Body of pancreas (tissue), 4 donors: ENCODE measurements at places on chromosomes 3 and 15. TPM values are rescaled to one million over a fixed set of nuclear protein-coding genes. Genes with fewer than 3 reads are reported as not detected.

The SERF2 gene
- 818 TPM for total RNA-seq

The ANKUB1 gene
- not detected for total RNA-seq

The STRIT1 gene
- not detected for total RNA-seq

GRCh38 chr15:89556413-89557262, 18.6 kb upstream of the TICRR start:
- no peaks in the 10 kb centered on the region for H3K36me3 ChIP-seq
- no peaks in the 10 kb centered on the region for H3K27me3 ChIP-seq
- H3K4me3 ChIP-seq: no peak overlapping the region
- peak; percentile 69 for DNase-seq

DNA sequence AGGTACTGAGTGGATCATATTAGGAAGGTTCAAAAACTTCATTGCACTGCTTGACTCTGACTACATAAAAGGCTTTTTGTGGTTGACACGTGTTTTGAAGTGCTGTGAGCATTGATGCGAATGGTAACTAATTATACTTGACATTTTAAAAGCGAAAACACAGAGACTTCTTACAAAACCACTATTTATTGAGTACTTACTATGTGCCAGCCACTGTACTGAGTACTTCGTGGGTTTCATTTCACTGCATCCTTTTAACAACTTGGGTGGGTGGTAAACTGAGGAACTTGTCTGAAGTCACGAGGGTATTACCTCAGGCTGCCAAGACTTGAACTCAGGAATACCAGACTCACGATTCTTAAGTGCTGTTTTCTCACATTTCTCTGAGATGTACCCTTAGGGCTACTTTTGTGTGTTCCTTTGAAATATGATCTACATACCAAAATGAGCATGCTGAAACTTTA, 45.3 kb upstream of the PPP4R2 start:
- H3K36me3 ChIP-seq: no peaks in the 10 kb centered on the region
- no peak overlapping the region for H3K27ac ChIP-seq
- no peak overlapping the region for H3K4me3 ChIP-seq
- no peaks in the 10 kb centered on the region for H3K27me3 ChIP-seq

DNA sequence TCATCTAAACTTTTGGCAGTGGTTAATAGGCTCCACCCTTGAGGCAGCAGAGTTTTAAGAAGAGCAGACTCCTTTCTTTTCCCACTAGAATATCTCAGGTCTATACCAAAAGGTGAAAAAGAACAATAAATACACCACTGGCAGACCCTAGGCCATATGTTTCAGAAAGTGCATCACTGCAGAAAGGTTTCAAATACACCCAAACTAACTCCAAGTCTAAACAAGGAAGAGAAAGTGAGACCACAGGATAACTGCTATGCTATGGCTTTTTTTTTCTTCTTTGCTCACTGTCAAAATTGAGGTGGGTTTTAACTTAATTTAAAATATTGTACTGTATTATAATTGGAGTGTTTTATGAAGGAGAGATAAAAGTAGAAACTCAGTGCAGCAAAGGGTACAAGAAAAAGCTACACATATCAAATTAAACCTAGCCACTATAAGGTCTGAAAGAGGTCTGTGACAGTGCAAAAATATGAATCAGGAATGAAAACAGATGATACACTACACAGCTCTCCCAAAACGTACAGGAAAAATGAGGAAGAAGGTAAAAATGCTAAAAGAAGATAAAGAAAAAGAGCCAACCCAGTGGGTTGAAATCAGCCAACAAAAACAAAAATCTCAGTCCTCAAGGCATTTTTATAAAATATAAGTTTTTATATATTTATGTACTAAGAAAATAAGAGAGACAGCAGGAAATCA, 8.4 kb downstream of the SNX4 start:
- no peaks in the 10 kb centered on the region for H3K27me3 ChIP-seq
- H3K27ac ChIP-seq: no peak overlapping the region
- peaks cover 12% of the 10 kb centered on the region for H3K4me1 ChIP-seq
- no peak overlapping the region for H3K4me3 ChIP-seq
- no peaks in the 10 kb centered on the region for H3K36me3 ChIP-seq

DNA sequence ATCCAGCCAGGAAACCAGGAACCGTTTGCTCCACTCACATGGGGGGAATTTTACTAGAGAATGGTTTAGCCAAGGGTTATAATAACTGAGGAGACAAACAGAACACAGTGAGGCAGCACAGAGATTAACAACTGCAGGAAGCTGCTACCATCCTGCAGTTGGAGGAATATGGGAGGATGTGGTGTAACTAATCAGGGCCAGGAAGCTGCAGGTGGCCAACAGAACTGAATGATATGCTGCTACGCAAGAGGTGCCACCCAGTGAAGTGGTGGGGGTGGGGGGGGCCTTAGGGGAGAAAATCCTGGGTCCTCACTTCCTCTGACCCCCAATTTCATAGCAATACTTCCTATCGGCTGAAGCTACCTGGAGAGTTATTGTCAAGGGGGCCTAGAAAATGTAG, 306.4 kb upstream of the STT3B start:
- no peaks in the 10 kb centered on the region for H3K36me3 ChIP-seq
- no peaks in the 10 kb centered on the region for H3K4me1 ChIP-seq
- no peak overlapping the region for H3K27ac ChIP-seq
- H3K27me3 ChIP-seq: no peaks in the 10 kb centered on the region
- no peak for DNase-seq

- H3K27me3 ChIP-seq: no peaks in the 10 kb centered on the region
- no peak overlapping the region for H3K27ac ChIP-seq
- no peak for DNase-seq
Observed at GRCh38 chr3:60055765-60056164, 1005.9 kb upstream of the CFAP20DC start.

- DNase-seq: no peak
- H3K4me1 ChIP-seq: peaks cover 49% of the 10 kb centered on the region
- H3K27me3 ChIP-seq: no peaks in the 10 kb centered on the region
- H3K36me3 ChIP-seq: no peaks in the 10 kb centered on the region
- peak overlapping the region; percentile 89 for H3K27ac ChIP-seq
Observed at GRCh38 chr3:53044371-53044710, 1.5 kb downstream of the SFMBT1 start.

DNA sequence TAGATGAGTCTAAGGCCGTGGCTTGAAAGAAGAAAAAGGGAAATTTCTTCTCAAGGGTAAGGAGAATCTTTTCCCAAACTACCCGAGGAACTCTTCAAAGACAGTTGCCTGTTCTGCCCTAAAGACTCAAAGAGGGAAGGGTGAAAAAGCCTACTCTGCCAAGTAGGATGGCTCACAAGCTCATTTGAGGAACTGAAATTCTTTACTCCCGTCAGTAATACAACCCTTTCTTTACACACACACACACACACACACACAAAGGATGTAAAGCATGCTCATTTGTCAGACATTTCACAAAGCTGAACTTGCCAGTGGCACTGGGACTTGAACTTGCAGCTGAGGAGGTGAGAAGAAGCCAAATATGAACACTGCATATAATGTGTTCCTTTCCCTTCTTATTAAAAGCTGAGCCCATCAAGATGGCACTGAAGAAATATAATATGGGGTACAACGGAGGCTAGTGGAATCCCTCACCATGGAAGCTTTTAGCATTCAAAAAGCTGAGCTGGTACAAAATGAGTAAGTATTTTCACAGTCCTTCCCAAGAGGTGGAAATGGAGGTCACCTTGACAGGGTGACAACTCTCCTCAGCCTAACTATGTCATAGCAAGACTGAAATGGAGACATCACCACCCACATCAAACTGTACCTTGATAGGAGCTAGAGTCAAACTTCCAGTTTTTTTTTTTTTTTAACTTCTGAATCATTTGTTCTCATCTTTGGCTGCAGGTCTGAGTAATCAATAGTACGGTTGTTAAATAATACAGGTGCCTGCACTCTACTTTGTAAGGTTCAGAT, 57.6 kb downstream of the TAFA4 start:
- H3K4me1 ChIP-seq: no peaks in the 10 kb centered on the region
- no peaks in the 10 kb centered on the region for H3K27me3 ChIP-seq
- H3K36me3 ChIP-seq: no peaks in the 10 kb centered on the region
- no peak overlapping the region for H3K4me3 ChIP-seq
- no peak for DNase-seq

DNA sequence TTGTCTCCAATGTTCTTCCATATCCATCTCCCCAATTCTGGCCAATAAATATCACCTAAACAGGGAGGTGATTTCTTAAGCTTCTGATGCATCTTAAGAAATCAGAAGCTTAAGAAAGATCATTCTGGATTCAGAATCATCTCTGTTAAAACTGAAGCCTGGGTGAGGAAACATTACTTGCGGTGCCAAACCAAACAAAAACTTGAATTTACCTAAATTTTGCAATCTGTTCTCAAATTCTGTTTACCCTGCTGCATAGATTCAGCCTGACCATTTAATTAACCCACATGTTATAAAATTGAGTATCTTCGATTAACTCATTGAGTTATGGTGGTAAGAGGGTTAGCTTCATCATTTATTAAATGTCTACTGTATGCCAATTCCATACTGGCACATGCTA, 204.4 kb upstream of the ZNF385D start:
- no peak overlapping the region for H3K4me3 ChIP-seq
- H3K4me1 ChIP-seq: no peaks in the 10 kb centered on the region
- H3K36me3 ChIP-seq: no peaks in the 10 kb centered on the region
- no peak overlapping the region for H3K27ac ChIP-seq
- DNase-seq: no peak

GRCh38 chr3:128787256-128788253, 61.6 kb downstream of the RAB7A start:
- peaks cover 18% of the 10 kb centered on the region for H3K4me1 ChIP-seq
- H3K36me3 ChIP-seq: no peaks in the 10 kb centered on the region
- H3K27me3 ChIP-seq: no peaks in the 10 kb centered on the region
- no peak overlapping the region for H3K27ac ChIP-seq
- H3K4me3 ChIP-seq: no peak overlapping the region

GRCh38 chr15:40290918-40291574, 8.2 kb upstream of the ANKRD63 start:
- peaks cover 37% of the 10 kb centered on the region for H3K4me1 ChIP-seq
- peak; percentile 46 for DNase-seq
- no peak overlapping the region for H3K27ac ChIP-seq
- H3K36me3 ChIP-seq: no peaks in the 10 kb centered on the region
- H3K27me3 ChIP-seq: peaks cover 8% of the 10 kb centered on the region

DNA sequence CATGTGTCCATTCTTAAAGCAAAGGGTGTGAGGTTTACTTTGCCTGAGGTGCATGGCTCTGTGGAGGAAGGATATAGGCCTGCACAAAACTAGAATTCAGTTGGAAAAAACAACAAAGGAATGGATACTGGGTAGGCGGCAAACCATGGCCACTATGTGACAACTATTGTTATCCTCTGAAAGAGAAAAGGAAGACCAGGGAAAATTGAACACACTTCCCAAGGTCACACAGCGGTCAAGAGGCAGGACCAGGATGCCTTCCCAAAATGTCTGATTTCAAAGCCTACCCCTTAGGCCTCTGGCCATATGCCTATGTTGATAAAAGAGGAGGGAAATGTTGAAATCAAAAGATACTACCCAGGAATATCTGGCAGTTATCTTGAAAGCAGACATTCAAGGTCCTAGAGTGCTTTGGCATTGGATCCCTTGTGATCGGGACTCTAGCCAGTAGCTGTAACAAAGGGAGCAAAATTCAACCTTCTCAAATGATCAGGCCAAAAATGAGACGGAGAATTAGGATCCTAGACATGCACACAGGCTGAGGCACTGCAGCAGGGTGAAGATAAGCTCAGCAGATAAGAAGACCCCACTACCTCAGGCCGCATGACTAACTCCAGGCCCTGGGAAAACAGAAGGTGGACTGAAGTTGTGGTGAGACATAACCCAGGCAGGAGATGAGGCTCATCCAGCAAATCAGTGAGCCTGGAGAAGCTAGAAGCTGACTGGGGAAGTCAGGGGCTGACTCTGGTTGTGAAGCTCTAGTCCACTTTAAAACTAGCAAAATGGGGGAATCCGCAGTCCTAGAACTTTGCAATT, 292.2 kb downstream of the NEK10 start:
- DNase-seq: no peak
- no peak overlapping the region for H3K27ac ChIP-seq
- no peak overlapping the region for H3K4me3 ChIP-seq
- no peaks in the 10 kb centered on the region for H3K36me3 ChIP-seq
- no peaks in the 10 kb centered on the region for H3K27me3 ChIP-seq

GRCh38 chr3:103609472-103609871, 1174.7 kb downstream of the ZPLD1 start:
- H3K4me1 ChIP-seq: no peaks in the 10 kb centered on the region
- no peak for DNase-seq
- no peak overlapping the region for H3K27ac ChIP-seq
- H3K27me3 ChIP-seq: no peaks in the 10 kb centered on the region

DNA sequence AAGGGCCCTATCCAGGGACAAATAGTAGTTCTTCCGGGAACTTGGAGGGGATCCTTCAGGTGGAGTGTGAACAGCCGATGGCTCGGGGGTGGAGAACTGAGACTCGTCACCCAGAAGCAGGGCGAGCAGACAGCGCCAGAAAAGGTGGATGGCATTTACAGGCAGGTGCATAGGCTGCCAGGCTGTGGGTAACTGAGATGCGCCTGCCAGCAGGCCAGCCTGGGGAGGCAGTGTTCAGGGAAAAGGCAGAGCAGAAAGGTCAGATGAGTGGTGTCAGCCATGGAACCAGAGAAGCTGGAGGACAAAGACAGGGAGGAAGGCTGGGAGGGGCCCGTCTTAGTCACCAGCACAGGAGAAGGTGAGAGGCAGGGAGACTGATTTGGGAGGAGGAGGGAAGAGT, 53.0 kb upstream of the SEC22A start:
- DNase-seq: no peak
- peaks cover 10% of the 10 kb centered on the region for H3K4me1 ChIP-seq
- H3K27ac ChIP-seq: no peak overlapping the region
- peaks cover 19% of the 10 kb centered on the region for H3K36me3 ChIP-seq
- no peaks in the 10 kb centered on the region for H3K27me3 ChIP-seq

DNA sequence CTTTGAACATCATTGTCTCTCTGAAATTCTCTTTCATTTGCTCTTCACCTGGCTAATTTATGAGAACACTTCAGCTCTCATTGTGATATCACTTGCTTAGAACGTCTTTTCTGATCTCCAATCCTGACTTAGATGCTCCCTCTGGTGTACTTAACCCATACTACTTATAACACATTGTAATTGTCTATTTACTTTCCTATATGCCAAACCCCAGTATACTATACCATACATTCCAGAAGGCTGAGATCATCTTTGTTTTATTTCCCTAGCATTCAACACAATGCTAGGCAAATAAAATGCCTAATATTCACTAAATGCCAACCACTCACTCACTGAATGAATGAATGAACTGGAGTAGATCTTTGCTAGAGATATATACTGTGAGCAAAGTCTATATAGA, 27.0 kb upstream of the PEX5L start:
- H3K36me3 ChIP-seq: no peaks in the 10 kb centered on the region
- no peaks in the 10 kb centered on the region for H3K27me3 ChIP-seq
- no peak for DNase-seq
- no peak overlapping the region for H3K27ac ChIP-seq

- H3K4me1 ChIP-seq: no peaks in the 10 kb centered on the region
- H3K36me3 ChIP-seq: no peaks in the 10 kb centered on the region
- H3K4me3 ChIP-seq: no peak overlapping the region
- H3K27ac ChIP-seq: no peak overlapping the region
Observed at GRCh38 chr3:122004991-122005565, 17.0 kb downstream of the ILDR1 start.
